ENCODE measurements at places on chromosomes 4 and X.

DNA sequence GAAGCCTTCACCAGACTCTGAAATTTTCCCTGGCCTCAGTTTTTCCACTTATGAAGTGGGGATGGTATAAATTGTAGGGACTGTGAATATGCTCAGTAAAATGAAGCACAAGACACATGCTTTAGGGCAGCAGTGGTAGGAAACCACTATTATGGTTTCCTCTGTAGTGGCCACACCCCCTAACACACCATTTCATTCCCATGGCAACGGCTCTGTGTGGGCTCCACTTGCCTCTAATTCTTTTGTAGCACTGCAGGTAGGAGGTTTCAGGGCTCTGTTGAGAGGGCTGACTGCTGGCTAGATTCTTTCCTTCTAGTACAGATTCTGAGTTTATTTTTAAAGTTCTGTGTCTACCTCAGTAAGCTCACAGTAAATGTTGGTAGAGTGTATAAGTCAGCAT is 3.5 kb upstream of the VMA21 start:
- DNase-seq: peak; percentile 56

- no peak for DNase-seq
Observed at GRCh38 chrX:78514852-78515251, 144.3 kb downstream of the RTL3 start.

- no peak for DNase-seq
Observed at GRCh38 chr4:106329041-106329618, 12.8 kb downstream of the AIMP1 start.

GRCh38 chrX:85114776-85115175 is 111.1 kb downstream of the APOOL start:
- DNase-seq: no peak
